ENCODE measurements at places on chromosomes 1 and 21. TPM values are rescaled to one million over a fixed set of nuclear protein-coding genes. Genes with fewer than 3 reads are reported as not detected.

The TSPAN2 gene
- 10.6 TPM for total RNA-seq

The TCHH gene
- 0.25 TPM for total RNA-seq

The KCNE1 gene
- 2.2 TPM for total RNA-seq

The ZNF695 gene
- 0.49 TPM for total RNA-seq

The TMEM167B gene
- total RNA-seq = 17.2 TPM

The SMYD3 gene
- total RNA-seq = 22.3 TPM

The GJC2 gene
- total RNA-seq = 4.4 TPM

The PAX7 gene
- total RNA-seq = not detected

DNA sequence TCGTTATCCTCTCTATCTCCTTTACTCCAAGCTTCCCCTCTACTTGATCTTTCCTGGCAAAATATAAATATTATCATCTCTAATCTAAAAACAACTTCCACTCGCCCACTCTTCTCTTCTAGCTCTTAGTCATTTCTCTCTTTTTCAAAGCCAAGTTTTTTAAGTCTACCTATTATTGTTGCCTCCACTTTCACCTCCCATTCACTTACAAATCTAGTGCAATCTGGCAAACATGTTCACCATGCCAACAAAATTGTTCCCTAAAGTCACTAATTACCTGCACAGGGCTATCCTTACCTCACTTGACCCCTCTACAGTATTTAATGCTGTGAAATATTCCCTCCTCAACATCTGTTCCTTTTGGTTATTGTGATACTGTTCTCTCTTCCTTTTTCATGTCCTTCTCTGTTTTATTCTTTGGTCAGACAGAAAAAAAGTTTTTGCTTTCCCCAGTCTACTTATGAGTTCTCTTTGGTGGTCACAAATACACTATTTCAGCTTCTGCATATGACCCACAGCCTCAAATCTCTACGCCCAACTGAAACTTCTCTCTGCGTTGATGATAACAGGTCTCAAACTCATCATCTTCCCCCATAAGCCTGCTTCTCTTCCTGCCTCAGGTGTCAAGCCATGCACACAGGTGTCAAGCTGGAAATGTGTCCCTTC is 31.9 kb upstream of the RAP1A start:
- no peak for DNase-seq

- DNase-seq = no peak
Observed at GRCh38 chr1:184160236-184160635, 108.7 kb downstream of the TSEN15 start.

DNA sequence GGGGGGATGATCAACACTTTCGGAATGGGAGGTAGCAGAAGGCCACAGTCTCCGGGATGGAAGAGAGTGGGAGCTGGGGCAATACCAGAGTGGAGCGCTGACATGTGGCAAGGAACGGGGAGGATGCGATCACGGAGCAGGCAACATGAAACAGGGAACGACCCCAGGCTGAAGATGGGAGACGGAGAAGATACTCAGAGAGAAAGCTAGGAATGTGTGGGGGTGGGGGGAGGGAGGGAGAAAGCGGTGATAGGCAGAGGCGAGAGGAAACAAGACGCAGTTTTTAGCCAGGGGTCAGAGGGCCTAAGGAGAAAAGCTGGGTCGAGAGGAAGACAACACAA is 577 bp downstream of the RAB3GAP2 start:
- no peak for DNase-seq

DNA sequence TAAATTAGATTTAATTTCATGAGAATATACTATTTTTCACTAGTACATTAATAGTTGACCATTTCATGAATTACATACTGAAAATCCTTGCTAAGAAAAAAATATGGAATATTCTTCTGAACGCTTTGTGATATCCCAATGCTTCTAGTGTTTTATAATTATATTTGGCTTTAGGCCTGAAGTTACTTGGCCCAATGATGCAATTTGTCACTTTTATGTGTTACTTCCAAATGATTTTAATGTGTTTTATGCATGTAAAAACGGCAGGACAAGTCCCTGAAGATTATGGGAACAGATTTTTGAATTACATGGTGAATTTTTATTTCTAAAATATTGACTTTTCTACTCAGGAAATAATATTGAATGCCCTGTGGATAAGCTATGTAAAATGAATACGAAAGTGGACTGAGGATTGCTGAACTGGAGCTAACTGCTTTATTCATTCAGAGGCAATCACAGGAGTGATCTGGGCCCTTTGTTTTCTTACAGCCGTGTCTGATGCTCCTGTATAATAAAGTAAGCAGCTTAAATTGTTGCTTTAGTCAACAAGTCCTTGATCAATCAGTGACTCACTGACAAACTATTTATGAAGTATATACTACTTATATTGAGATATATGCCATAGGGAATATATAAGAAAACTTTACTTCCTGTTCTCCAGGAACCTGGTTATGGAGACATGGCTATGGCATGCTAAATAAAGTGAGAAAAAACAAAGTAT is 543.0 kb upstream of the RGS18 start:
- DNase-seq = no peak

GRCh38 chr1:26378088-26378878 is 5.7 kb upstream of the ZNF683 start:
- no peak for DNase-seq

DNA sequence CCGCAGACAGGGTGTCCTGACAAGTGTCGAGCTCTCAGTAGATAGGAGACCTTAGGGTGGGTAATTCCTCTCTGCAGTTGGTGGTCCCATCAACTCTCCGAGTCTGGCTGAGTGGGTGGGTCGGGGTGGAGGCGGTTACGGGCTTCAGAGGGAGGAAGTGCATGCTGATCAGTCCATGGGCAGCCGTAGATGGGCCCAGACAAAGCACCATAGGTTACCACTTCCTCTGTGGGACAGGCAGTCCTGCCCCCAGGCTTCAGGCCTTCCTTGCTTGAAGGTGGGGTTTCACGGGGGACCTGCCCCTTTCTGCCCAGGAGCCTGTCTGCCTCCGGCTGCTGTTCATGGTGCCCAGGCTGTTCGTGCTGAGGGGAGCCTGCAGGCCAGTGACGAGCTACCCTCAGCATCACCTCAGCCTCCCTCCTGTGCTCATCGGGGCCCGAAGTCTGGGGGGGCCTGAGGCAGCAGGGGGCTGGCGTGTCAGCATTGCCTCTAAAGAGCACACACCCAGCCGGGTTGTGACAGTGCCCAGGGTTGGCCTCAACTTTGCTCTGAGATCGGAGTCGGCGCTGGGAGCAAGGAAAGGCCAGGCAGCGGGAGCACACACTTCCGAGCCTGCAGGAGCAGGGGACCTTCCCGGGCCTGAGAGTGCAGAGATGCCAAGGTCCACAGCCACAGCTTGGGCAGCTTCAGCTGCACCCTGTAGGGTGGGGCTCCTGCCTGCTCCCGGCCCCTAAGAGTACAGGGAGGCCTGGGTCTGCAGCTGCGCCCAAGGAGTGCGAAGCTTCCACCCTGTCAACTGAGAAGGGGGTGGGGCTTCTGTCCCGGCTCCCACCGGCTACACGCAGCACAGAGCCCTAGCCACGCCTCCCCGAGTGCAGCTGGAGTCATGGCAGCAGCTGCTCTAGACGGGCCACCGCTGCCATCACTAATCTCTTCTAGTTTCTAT is 225.4 kb upstream of the NRIP1 start:
- DNase-seq = no peak

GRCh38 chr1:90319918-90320317 is 325.0 kb downstream of the ZNF326 start:
- no peak for DNase-seq

DNA sequence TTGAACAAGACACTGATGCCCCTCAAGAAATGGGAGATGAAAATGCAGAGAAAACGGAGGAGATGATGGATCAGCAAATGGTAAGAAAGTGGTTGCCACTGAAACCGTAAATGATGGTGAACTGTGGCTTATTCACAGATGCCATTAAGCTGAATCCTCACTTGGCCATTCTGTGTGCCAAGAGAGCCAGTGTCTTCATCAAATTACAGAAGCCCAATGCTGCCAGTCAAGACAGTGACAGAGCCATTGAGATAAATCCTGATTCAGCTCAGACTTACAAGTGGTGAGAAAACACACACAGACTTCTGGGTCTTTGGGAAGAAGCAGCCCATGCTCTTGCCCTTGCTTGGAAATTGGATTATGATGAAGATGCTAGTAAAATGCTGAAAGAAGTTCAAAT is 52.5 kb downstream of the NBPF6 start:
- no peak for DNase-seq

- DNase-seq = no peak
Observed at GRCh38 chr1:173367136-173367535, 110.0 kb upstream of the PRDX6 start.

- no peak for DNase-seq
Observed at GRCh38 chr1:42484382-42484781, 21.3 kb downstream of the CCDC30 start.

GRCh38 chr1:203308328-203308922 is 3.1 kb downstream of the BTG2 start:
- DNase-seq = no peak

GRCh38 chr1:109739738-109740614 is 862 bp downstream of the GSTM3 start:
- DNase-seq = no peak

GRCh38 chr1:246035060-246035541 is 472.0 kb downstream of the SMYD3 start:
- no peak for DNase-seq

- no peak for DNase-seq
Observed at GRCh38 chr1:242208021-242208420, 209.1 kb upstream of the MAP1LC3C start.

GRCh38 chr1:234564035-234565029 is 45.6 kb downstream of the IRF2BP2 start:
- DNase-seq = peak; percentile 95

DNA sequence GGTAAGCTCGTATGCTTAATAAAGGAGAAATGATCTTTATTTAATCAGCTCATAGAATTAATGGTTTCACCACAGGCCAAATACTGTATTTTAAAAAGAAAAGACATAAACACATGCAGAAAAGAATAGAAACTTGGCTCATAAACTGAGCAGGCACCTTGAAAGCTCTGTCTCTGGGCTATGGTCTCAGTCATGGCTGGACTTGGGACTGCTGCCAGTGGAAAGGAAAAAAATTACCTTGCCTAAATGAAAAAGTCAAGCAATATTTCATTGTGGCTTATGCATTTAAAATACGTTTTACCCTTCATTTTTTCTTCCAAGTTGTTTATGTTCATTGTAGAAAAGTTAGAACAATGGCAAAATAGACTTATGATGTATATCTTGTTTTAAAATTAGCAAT is 8.0 kb downstream of the LRRC42 start:
- DNase-seq = no peak

- DNase-seq = no peak
Observed at GRCh38 chr1:61056573-61057439, 25.6 kb upstream of the NFIA start.

DNA sequence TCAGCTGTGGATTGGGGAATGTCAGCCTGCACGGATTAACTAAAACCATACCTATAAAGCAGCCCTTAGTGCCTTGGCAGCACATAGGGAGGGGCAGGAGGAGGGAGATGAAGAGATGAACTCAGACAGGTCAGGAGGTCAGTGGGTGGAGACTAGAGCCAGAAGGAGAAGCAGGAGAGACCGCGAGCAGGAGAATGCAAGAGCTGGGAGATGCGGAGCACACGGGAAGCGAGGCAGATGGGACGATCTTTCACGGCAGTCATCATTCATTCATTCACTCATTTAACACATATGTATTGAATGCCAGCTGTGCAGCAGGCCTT is 41.9 kb downstream of the NEK2 start:
- no peak for DNase-seq

DNA sequence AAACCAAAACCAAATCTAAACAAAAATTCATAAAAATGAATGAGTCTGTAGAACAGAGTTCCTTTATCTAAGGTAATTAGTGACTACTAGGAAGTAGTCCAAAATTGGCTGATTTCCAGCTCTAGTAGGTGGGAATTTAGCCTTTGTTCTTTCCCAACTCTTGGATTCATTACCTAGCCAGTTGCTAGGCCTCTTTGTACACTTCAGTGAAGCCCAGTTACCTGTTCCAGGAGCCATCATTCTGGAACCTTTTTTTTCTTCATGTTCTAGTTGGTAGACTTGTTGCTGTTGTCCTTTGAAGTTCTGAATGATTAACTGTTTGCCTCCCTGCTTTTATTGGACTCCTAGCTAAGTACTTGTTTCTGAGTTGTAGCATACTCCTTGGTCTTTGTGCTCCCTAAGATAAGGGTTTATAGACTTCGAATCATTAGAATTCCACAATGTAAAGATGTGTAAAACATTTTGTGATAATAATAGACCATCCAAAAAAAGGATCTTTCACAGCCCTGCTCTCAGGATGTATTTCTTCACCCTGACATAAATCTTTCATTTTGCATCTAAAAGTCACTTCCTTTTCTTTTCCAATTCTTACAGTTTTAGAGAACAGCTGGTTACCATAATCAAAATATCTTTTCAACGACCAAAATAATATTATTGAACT is 9.8 kb downstream of the PLA2G4A start:
- no peak for DNase-seq

DNA sequence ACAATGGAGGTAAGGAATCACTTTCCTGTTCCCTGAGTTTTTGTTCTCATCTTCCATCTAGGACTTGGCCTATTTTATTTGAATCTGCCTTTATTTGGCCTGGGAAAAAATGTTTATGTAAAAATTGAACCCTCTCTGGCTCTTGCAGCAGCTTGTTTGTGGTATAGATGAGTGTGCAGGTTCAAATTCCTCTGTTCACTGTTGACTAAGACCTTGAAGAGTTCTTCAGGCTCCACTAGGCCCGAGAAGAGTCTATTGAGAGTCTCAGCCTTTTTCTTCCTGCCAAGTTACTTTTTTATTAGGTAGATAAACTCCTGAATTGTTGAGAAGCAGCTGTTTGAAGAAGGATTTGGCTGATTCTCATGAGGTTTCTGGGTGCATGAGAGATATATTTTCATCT is 248.8 kb upstream of the ADGRL2 start:
- DNase-seq = no peak

GRCh38 chr21:14452727-14453241 is 69.8 kb upstream of the HSPA13 start:
- no peak for DNase-seq

All from vagina (tissue), 2 donors.